Stimulated activated CD8-positive, alpha-beta memory T cell treated with anti-CD3 and anti-CD28 coated beads, Interleukin-7, amount 100 ng/mL, for 1 hour (primary cell): ENCODE measurements at places on chromosomes 1 and 21.

GRCh38 chr21:17911628-17912027 lies 92.5 kb upstream of the C21orf91 start:
- DNase-seq: no peak

- no peak for DNase-seq
Measured at GRCh38 chr1:61740751-61741700, 1.3 kb upstream of the PATJ start.

DNA sequence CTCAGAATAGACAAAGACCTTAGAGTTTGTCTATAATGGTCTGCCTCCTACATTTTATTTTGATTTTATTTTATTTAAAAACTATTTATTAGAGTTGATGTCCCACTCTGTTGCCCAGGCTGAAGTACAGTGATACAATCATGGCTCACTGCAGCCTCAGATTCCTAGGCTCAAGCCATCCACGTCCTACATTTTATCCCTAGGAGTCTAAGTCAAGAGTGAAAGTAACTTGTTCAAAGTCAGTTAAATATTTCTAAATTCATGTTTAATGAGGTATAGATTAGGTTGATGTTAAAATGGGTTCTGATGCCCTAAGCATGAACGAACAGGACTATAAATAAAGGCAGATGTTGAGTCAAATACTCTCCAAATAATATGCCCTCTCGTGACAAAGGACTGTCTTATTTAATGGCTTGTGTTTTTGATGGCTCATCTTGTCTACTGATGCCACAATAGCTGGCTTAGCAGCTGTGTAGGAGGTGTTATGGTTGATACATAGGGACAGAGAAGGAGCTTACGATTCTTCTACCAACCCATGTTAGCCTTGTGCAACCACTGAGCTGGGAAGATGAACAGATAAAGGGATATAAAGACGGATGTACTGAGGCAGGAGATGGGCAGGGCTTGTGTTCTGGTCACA lies 66.0 kb upstream of the CR1L start:
- DNase-seq: no peak

GRCh38 chr1:41631154-41631553 lies 146.7 kb upstream of the EDN2 start:
- DNase-seq: no peak

DNA sequence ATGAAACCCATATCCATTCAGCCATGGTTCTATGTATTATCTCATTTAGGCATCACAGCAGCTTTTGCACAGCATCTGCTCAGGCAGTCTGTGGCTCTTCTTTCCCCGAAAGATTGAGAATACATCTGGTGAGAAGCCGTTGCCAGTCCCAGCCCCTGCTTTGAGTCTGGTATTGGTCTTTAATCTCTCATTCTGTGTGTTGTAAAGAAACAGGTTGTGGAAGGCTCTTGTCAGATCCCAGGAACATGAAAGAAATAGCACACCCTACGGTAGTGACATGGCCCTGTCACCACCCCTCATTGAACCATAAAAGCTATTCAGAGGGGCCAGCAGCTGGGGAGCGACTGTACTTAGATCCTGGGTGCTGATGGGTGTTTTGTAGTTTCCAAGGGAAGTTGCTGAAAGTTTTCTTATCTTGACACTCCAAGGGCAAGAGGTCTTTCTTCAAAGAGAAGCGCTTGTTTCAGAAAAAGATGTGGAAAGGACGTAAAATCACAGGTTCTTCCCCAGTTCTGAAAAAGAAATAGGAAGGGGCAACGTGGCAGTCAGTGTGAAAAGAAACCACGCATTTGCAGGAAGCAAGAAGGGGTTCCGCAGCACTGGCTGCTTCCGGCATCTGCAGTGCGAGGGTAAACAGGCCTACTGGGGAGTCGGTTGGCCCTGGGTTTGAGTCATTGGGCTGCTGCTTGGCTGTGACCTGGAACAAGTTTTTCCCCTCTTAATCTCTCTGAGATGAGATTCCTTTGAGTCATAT lies 145.0 kb downstream of the DHRS3 start:
- peak; percentile 44 for DNase-seq

DNA sequence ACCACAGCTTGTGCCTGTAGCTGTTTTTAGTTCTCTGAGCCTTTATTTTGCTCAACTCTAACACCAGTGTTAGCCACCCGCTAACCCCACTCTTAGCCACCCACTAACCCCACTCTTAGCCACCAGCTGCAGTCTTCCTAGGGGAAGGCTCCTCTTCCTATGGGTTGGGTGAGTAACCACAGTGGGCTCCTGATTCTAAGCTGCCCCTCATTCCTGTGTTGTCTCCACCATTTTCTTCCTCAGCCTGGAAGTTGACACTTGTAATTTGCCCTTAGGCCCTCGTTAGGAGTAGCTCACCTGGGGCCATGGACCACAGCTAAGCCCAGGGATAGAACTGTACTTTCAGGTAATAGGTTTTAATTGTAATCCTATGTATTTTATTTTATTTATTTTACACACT lies 782.9 kb upstream of the TPTE start:
- no peak for DNase-seq

GRCh38 chr1:233144434-233144833 lies 151.1 kb downstream of the PCNX2 start:
- no peak for DNase-seq

DNA sequence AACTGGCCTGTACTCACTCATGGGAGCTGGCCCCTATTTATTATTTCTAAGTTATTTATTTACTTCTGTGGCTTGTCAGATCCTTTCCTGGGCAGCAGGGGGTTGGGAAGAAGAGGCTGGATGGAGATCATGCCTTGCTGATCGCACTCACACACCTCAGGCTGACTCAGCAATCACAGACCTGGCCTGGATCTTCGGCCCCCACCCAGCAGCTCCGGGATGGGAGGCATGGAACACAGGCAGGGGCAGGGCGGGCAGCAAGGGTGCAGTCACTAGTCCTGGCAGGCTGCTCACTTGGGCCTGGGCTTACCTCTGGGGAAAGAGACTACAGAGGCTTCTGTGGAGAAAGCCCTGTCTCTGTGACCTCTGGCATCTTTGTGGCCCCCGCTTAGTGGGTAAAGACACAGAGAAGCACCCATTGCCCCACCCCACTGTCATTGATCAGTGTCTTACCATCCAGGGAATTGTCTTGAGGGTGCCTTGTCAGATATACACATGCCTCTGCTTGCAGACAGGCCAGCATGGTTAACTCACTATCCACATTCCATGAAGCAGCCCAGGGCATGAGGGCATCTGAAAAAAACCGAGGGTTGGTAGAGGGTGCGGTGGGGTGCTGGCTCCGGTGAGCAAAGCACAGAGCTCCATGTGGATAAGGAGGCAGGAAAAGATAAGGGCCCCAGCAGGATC lies 3.7 kb downstream of the ARTN start:
- DNase-seq: no peak

DNA sequence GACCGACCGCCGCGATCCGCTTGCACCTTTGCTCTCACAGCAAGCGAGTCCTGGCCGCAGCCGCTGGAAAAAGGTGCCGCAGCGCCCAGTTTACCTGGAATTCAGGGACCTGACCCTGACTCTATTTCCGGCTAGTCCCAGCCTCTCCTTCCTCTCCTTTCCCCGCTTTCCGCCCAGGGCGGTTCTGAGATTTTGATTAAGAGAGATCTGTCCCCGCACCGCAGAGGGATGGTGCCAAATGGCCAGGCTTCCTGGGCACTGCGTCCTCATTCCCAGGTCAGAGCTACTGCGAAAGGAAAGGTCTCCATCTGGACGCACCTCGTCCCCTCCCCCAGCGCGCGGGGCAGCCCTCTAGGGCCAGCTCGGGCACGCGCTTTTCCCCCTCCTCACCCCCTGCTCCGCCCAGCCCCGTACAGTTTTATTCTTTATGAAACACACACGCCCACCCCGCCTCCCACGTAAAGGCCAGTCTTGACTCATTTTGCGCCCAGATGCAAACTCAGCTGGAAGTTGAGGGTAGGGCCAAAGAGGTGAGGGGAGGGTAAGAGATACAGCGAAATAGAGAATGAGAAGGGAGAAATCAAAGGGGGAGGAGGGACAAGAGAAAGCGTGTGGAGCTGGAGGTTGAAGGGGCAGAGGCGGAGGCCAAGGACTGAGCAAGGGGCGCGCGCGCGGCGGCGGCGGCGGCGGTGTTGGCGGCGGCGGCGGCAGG lies 411.8 kb upstream of the ESRRG start:
- DNase-seq: no peak

GRCh38 chr1:232834066-232834465 lies 28.9 kb downstream of the MAP10 start:
- no peak for DNase-seq

GRCh38 chr1:38047603-38048141 lies 1.1 kb upstream of the POU3F1 start:
- DNase-seq: no peak

DNA sequence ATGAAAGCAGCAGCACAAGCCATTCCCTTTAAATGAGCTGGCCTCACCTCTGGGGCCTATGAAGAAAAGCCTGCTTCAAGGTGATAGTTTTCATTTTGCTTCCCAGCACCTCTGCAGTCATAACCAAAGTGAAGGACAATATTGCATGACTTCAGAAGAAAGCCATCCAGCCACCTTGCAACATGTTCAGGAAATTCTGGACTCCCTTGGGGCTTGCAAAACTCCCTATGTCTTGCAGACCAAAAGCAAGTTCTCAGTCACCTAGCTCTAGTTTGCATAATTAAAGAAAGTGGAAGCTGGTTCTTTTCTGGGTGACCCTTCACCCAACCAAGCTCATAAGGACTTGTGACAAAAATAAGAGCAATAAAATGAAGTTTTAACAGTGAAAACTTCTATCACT lies 87.6 kb downstream of the GFI1 start:
- no peak for DNase-seq

DNA sequence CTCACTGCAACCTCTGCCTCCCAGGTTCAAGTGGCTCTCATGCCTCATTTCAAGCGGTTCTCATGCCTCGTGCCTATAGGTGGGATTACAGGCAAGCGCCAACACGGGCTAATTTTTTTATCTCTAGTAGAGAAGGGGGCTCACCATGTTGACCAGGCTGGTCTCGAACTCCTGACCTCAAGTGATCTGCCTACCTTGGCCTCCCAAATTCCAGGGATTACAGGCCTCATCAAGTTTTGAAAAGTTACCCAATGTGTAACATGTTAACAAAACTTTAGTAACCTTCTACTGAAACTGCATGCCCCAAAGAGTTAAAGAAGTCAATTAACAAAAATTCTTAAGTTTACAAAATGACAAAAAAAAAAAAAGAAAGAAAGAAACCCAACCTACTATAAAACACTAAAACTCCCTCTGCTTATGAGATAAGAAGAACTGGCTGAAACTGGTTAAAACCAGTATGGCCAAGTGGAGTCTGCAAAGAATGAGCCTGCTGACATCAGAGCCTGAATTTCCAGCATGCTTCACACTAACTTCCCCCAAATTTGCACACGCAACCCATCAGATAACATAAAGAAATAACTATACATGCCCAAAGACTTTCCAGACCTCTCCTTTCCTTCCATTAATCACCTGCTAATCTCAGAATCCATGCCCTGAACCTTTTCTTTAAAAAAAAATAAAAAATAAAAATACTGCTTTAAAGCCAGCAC lies 25.5 kb upstream of the PSMG1 start:
- no peak for DNase-seq

DNA sequence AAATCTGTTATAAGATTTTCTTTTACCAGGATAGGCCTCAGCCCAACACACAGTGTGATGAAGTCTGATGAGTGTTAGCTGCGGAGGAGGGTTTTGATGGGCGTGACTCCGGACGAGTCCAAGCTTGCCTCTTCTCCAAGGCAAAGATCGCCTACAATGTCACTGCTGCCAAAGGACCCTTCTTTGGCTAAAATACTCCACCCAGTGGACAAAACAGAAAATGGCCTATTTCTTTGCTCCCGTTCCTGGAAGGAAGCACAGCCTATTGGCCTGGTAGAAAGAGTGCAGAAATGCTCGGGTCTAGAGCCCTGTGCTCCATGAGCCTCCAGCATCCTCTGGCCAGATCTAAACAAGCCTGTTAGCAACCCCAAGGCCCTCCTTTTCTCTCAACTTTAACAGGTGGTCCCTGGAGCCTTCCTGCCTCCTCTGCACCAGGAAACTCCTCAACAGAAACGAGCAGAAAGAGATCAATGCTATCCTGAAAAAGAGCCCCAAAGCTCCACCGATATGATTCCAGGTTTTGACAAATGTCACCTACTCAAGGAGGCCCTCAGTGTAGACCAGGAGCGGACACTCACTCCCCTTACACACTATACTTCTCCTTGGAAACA lies 3.4 kb upstream of the CASQ2 start:
- DNase-seq: no peak

DNA sequence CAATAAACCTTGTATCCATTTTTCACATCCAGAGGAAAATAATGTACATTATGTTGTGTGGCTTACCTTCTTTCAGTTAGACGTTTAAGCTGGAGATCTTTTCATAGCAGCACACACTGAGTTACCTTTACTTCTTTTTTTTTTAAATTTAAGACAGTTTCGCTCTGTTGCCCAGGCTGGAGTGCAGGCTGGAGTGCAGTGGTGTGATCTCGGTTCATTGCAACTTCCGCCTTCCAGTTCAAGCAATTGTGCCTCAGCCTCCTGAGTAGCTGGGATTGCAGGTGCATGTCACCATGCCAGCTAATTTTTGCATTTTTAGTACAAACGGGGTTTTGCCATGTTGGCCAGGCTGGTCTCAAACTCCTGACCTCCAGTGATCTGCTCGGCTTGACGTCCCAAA lies 7.4 kb upstream of the CAMTA1 start:
- DNase-seq: no peak

DNA sequence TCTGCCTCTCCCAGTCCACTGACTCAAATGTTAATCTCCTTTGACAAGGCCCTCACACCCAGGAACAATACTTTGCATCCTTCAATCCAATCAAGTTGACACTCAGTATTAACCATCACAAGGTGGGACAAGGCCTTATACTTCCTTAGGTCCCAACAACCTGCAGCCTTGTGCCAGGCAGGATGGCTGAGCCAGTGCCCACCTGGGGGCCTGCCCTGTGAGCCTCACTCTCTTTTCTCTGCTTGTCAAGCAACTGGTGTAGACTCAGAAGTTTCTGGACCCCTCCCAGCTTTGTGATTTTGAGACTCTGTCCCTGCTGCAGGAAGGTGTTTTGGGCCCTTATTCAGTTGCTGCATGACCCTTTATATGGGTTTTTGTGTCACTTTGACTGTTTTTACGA lies 310.0 kb upstream of the C1orf174 start:
- DNase-seq: no peak

DNA sequence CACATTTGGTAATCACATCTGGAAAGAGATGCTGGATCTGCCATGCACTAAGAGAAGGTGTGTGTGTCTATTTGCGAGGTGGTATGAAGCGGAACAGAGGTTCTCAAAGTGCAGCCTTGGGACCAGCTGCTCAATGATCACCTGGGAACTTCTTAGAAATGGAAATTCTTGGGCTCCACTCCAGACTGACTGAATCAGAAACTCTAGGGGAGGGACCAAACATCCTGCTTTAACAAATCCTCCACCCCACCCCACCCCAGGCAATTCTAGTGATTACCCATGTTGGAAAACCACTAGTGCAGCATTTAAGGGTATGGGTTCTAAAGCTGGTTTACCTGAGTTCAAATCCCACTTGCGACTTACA lies 143.9 kb upstream of the JUN start:
- no peak for DNase-seq

DNA sequence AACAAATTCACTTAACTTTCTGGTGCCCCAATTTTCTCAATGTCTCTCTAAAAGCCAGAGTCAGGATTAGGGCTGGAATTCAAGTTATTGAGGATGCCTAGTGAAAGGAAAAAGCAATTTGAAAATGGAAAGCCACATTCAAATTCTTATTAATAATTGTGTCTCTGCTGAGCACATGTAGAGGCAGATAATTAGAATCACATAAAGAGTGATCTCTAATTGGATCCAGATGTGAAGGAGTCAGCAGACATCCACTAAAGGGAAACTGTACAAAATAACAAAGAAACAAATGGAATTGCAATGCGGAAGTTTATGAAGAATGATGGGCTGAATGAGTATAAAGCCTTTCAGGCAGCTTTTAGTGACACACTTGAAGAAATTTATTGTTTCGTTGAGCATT lies 482.6 kb downstream of the TTLL7 start:
- DNase-seq: no peak

GRCh38 chr1:67953301-67953700 lies 97.1 kb downstream of the DIRAS3 start:
- no peak for DNase-seq
